Ovary (tissue), 10 donors: ENCODE measurements at places on chromosomes 4 and X. TPM values are rescaled to one million over a fixed set of nuclear protein-coding genes. Genes with fewer than 3 reads are reported as not detected.

The TEX11 gene
- total RNA-seq = not detected

The CT45A2 gene
- total RNA-seq = not detected

- H3K27me3 ChIP-seq = no peaks in the 10 kb centered on the region
- no peak overlapping the region for H3K27ac ChIP-seq
- no peak overlapping the region for H3K4me3 ChIP-seq
- no peaks in the 10 kb centered on the region for H3K36me3 ChIP-seq
Observed at GRCh38 chrX:132750331-132751062, 207.9 kb downstream of the HS6ST2 start.

- H3K36me3 ChIP-seq = no peaks in the 10 kb centered on the region
- no peak overlapping the region for H3K4me3 ChIP-seq
- no peaks in the 10 kb centered on the region for H3K27me3 ChIP-seq
- H3K27ac ChIP-seq = no peak overlapping the region
- peaks cover 2% of the 10 kb centered on the region for H3K4me1 ChIP-seq
Observed at GRCh38 chr4:145623831-145624230, 4.6 kb downstream of the MMAA start.

GRCh38 chr4:23654791-23655190, 235.1 kb downstream of the PPARGC1A start:
- H3K36me3 ChIP-seq = no peaks in the 10 kb centered on the region
- no peak overlapping the region for H3K27ac ChIP-seq
- no peak overlapping the region for H3K4me3 ChIP-seq
- H3K27me3 ChIP-seq = no peaks in the 10 kb centered on the region
- no peaks in the 10 kb centered on the region for H3K4me1 ChIP-seq
